T-helper 17 cell (primary cell): ENCODE measurements at places on chromosomes 7 and 10. TPM values are rescaled to one million over a fixed set of nuclear protein-coding genes. Genes with fewer than 3 reads are reported as not detected.

Gene STEAP1
- not detected for total RNA-seq

DNA sequence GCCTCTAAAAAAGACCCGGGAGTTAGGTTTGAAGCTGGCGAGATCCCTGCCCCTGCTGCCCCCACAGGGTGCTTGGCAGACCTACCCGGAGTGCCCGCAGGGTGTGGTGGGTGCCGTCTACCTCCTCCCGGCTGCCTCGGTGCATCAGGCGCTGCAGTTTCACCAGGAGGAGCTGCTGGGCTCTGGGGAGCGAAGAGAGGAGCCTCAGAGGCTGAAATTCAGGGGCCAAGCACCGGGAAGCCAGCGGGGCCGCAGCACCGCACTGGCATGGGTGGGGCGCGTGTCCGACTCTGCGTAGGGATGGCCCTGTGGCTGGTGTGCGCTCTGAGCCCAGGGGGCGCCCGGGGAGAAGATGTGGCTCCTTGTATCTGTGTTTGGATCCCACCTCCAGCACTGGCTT is 74.3 kb upstream of the GNA12 start:
- H3K27ac ChIP-seq: no peak overlapping the region
- H3K4me1 ChIP-seq: peaks cover 8% of the 10 kb centered on the region
- no peaks in the 10 kb centered on the region for H3K27me3 ChIP-seq
- DNase-seq: no peak
- no peak overlapping the region for H3K4me3 ChIP-seq
- H3K36me3 ChIP-seq: peaks cover 12% of the 10 kb centered on the region

Gene EPHA1
- total RNA-seq: 9.4 TPM

- no peak overlapping the region for H3K27ac ChIP-seq
- no peaks in the 10 kb centered on the region for H3K36me3 ChIP-seq
- H3K4me1 ChIP-seq: no peaks in the 10 kb centered on the region
- no peak overlapping the region for H3K4me3 ChIP-seq
These were observed 113.5 kb downstream of the ITGB8 start for GRCh38 chr7:20444030-20444800.

Gene BICC1
- total RNA-seq: not detected
